ENCODE measurements at places on chromosomes 6 and 20.

DNA sequence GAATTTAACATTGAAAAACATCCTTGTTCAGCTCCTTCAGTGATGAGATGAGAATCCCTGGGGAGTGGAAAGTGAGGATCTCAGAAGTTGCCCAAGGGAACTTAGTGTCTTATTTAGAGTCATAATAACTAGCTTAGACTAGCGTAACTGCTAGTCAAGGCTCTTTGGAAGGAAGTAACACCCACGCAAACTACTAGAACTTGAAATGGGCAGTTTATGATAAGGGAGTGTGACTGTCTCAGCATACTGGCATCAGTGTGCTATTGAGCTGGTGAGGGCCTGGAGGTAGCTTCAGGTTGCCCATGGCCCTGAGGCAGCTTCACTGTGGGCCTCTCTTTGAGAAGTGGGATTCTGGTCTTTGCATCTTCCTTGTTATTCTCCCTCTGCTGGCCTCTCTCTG, 40.1 kb downstream of the SLX4IP start:
- no peak for DNase-seq

DNA sequence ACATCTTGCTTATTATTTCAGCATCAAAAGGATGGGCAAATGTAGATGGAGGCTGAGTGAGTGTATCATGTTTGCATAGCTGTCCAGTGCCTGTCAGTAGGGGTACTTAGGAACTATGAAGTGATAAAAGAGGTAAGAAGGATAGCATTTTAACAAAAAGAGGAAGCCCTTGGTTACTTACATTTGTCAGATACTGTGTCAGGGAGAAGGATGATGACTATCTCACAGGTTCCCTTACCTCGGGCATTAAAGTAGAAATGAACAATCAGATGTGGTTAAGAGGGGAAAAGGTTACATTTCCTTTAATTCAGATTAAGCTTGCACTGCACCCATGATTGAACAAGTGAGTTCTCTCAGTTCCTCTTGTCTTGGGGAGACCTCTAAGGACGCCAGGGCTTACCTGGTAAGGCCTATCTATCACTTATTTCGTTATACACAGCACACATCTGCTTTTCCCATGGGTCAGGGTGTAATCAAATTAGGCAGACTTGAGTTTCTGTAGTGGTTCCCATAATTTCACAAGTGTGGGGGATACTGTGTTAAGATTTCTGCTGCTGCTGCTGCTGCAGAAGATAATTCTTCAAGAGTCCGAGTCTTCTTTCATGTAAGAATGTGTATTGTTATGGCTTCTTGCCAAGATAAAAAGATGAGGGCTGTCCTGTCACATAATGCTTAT, 4.5 kb downstream of the FOXO3 start:
- no peak for DNase-seq

GRCh38 chr6:113829696-113830045, 27.5 kb upstream of the MARCKS start:
- no peak for DNase-seq

DNA sequence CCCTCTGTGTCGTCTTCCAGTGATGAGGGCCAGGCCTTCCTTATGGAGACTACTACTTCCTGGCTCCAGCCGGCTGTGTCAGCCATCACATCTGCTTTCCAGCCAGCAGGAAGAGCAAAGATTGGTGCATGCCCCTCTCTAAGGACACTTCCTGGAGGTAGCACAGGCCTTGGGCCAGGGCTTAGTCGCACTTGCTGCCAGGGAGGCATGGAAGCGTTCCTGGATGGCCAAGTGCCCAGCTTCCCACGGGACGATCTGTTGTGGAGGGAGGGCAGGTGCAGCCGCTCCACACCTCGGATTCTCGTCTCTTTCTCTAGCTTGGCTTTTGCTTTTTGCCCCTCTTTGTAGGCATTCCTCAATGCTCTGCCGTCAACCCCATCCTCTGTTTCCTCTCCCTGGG, 11.9 kb downstream of the ERMARD start:
- no peak for DNase-seq

DNA sequence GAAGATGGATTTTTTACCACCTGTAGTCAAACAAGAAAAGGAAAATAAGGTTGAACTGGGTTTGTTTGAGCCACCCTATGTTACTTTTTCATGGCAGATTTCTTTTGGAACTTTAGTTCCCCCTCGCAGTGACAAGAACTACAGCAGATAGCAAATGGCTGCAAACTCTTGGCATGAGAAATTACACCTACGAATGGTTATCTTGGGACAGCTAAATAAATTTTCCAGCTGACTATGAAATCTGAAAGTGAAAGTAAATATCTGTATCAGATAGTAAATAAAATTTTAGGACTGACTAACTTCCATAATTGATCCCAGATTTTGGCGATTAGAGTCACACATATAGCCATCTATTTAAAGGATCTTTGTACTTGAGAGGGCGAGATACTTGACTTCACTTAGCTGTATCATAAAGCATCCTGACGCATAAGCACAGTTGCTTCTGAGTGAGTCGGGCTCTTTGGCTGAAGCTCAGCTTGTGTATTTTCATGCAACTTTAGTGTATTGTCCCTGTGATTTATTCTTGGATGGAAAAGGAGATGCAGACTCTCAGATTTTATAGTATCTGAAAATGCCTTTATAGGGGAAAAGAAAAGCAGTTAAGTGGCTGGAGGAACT, 125.3 kb upstream of the B3GAT2 start:
- DNase-seq: no peak

GRCh38 chr6:31558631-31559500, 11.5 kb downstream of the NFKBIL1 start:
- DNase-seq: no peak

- no peak for DNase-seq
Measured at GRCh38 chr6:92682516-92683398, 736.6 kb downstream of the EPHA7 start.

- DNase-seq: no peak
Measured at GRCh38 chr6:164184410-164184809, 769.9 kb downstream of the QKI start.

DNA sequence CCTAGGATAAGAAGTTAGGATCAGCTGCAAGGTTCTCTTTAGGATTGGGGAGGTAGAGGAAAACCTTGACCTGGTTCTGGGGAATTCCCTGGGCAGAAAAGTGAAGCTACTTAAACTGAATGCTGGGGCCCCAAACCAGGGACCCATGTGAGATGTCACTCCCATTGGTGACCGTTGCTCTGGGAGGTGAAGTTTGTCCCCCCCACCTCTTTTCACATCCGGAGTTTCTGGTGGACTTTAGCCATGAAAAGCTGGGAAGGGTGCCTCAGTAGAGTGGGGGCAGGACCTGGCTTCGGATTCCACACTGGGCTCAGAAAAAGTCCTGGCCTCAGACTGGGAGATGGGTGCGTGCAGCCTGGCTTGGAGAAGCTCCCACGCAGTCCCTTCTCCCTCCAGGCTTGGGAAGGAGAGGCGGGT, 13.2 kb downstream of the TJAP1 start:
- DNase-seq: no peak

GRCh38 chr6:75217193-75217592, 11.3 kb upstream of the COL12A1 start:
- DNase-seq: no peak

DNA sequence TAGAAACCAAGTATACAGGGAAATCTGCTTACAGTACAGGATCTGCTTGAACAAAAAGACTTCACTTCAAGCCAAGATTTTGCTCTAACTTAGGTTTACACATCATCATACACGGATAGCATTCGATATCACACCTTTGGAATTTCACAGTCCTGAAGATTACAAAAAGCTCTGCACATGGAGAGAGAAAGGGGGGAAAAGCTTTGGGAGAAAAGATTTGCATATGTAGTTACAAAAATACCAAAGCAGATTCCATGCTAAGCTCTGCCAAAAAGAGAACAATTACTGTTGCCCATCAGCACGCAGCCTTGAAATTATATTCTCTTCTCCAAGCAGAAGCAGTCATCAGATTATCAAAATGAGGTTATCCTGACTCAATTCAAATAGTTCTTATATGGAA, 62.0 kb downstream of the HIVEP2 start:
- no peak for DNase-seq

- DNase-seq: no peak
Measured at GRCh38 chr20:22452442-22453011, 131.8 kb downstream of the FOXA2 start.

GRCh38 chr20:16476032-16476431, 97.2 kb downstream of the KIF16B start:
- DNase-seq: peak; percentile 57

DNA sequence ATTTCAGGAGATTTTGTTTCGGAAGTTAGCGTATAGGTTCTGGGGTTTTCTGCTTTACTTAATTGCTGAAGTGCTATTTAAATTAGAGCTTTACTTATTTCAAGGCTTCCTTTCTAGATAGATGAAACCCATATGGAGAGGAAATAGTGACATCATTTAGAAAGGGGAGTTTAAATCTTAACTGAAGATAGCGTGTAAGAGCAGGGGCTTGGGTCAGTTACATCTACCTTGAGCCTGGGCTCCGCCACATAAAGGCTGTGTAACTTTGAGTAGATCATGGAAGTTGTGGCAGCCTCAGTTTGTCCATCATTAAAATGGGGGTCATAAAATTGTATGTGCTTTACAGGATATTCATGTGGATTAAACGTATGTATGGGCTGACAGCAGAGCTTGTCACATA, 4.7 kb downstream of the CDS2 start:
- DNase-seq: no peak

DNA sequence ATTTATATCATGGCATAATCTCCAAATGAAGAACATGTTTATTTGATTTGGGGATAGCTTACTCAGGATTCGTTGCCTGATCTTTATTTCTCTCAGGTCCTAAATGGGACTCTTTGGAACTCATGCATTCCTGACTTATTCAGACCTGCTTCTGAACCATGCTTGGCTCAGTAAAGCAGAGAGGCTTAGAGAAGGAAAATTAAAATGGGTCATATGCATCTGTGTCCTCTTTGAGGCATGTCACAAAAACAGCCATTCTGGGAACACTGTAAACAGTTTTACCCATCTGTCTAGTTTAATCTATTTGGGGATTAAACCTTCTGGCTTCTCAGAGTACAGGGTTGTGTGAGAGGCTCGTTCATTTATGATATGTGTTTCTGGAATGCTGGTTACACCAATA, 1017.3 kb downstream of the KIF16B start:
- DNase-seq: peak; percentile 61

GRCh38 chr6:3350252-3350796, 91.6 kb downstream of the PSMG4 start:
- DNase-seq: no peak

- DNase-seq: no peak
Measured at GRCh38 chr6:41639809-41640371, 1.6 kb downstream of the MDFI start.

DNA sequence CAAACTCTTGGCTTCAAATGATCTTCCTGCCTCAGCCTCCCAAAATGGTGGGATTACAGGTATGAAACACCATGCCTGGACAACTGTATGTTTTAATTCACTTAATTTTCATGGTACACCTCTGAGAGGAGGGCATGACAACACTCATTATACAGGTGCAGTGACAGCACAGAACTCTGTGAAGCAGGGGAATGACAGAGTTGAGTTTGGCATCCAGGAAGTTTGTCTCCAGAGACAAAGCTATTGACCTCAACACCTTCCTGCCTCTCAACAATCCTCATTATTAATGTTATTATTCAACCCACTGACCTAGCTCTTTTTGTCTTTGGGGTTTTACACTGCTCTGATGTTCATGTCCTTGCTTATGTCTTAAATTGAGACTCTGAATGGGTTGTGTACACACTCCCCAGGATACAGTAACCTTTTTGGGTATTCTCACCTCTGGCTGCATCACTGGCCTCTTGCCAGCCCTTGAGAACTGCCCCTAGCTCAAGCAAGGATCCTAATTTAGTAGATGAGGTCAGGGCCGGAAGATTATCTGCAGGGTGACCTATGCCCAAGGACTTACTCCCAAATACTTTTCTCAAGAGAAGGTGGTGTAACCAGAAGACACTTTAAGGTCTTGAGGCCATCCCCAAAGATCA, 13.0 kb upstream of the IER3 start:
- DNase-seq: no peak

DNA sequence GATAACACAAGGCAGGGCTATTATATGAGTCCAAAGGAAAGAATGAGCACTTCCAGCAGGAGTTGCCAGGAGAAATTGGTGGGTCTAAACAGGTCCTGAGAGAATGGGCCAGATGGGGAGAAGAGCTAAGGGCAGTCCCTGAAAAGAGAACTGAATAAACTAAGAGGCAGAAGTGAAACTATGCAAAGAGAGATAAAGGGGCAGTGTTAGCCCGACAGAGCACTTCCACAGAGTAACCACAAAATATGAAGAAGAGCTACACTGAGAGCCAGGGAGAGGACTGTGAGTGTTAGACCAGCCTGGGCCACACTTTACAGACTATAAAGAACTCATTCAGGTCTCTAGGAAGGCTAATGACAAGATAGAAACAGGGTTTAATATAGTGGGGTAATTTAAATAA, 43.8 kb downstream of the RALGAPA2 start:
- no peak for DNase-seq

DNA sequence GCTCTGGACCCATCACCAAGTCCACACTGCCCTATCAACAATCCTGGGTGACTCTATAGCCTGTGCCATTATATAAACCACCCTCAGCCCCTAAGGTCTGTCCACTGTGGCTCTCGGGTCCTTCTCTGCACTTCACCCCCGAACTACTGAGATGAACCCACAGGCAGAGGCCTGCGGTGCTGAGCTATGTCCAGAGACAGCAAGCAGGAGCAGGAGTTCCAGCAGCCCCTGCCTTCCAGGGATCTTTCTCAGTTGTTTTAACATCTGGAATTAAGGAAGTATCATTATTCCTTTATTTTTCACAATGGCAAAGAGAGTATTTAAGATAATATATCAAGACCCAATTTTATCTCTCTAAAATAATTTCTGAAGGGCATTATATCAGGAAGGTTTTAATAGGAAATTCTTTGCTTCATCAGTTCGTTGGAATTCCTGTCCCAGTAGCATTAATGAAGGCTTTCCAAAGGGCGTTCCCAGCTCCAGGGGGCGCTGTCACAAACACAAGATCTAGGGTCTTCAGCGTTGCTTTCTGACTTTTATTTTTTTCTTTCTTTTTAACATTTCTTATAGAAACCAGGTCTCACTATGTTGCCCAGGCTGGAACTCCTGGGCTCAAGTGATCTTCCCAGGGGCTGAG, 27.3 kb downstream of the RRBP1 start:
- no peak for DNase-seq

GRCh38 chr20:24118034-24118433, 129.5 kb upstream of the GGTLC1 start:
- DNase-seq: no peak

DNA sequence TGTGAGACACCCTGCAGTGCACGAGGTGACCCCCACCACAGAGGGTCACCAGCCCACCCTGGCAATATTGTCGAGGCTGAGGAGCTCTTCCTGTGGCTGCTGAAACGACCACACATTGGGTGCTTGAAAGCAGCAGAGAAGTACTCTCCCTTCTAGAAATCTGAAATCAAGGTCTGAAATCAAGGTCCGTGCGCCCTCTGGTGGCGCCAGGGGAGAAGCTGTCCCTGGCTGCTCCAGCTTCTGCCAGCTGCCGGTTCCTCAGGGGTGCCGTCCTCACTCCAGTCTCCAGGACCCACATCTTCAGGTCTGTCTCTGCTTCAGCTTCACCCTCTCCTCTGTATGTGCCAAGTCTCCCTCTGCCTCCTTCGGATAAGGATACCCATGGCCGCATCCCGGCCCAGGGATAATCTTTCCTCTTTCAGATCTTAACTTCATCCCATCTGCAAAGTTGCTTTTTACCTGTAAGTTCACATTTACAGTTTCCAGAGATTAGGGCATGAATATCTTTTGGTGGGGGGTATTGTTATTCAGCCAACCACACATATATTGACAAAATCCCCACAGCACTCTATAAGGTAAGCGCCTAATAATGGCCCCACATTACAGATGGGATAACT, 108.3 kb upstream of the PHACTR3 start:
- peak; percentile 88 for DNase-seq
